ENCODE measurements at places on chromosomes 5 and 9.

- DNase-seq: peak; percentile 65
Observed at GRCh38 chr9:73152953-73153352, 1.3 kb downstream of the ANXA1 start.

DNA sequence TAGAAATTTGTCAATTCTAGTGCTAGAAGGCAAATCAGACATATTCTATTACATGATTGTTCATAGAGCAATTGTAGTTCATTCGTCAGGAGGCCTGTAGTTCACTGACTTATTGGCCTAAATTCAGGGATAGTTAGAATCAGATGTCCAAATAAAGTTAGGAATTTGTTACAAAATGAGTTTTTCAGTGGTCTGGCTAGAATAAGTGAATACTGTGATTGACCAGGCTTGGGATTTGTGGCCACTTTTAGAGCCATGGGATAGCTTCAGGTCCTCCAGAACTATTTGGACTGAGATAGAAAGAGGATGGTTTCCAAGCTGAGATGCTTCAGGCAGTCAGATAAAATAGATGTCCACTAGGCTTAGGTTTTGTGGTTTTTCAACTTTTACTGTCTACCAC is 199.1 kb upstream of the MPDZ start:
- no peak for DNase-seq

DNA sequence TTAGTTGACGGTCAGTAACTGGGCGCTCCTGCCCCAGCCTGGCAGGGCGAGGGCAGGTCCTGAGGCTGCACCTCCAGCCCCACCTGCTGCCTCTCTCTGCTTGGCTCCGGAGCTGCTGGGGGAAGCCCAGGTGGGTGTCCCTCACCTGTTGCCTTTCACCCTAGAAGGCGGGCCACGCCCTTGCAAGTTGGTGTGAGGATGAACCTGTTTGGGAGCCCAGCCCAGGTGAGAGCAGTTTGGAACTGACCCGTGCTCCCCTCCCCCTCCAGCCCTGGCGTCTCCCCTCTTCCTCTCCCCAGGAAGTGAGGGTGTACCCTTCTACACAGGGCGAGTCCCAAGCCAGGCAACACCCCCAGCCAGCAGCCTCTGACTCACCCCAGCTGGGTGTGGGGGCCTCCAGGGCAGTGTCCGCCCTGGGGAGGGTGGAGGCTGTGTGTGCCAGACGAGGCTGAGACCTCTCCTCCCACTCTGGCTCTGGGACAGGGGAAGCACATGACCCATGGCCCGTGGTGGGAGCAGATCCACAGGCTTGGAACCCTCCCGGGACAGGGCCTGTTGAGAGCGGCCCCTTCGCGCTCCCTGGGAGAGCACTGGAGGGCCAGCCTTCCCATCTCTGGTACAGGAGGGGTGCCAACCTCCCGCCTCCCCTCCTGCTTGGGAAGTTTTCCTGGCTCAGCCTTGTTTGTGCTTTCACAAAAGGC is 10.4 kb downstream of the LRRC8A start:
- peak; percentile 41 for DNase-seq

GRCh38 chr9:2053883-2054845 is 39.0 kb downstream of the SMARCA2 start:
- peak; percentile 81 for DNase-seq

DNA sequence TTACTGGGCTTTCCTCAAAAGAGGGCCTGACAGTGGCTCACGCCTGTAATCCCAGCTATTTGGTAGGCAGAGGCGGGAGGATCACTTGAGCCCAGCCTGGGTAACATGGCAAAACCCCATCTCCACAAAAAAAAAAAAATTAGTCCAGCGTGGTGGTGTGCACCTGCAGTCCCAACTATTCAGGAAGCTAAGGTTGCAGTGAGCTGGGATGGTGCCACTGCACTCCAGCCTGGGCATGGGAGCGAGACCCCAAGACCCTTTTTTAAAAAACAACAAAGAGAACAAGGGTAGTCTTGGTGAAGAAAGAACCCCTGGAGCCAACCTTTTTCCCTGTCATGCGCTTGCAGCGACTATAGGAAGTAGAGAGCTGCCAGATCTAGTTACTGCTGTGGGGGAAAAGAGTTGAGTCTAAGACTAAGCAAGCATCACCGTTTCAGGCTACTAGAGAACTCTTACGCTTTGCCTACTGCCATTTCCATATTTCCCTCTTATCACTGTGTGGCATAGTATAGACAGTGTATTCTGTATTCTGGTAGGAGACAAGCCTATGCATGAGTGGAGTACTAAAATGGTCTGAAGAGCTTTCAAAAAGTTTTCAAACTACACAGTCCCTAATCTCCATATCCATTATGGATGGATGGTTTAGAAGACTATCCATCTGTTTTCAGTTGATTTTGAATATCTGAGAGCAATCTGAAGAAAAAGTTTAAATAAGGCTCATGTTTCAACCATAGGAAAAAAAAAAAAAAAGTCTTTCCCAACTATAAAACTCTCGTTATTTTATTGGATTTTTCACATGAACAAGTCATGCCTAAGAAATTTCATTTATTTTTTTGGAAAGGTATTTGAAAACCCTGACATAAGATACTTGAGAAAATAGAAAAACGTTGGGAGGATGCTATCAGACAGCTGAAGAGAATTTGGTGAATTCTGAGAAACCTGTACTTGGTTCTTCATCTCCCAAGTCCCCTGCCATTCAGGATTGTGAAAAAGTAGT is 2.6 kb downstream of the C9orf40 start:
- DNase-seq: no peak

- no peak for DNase-seq
Observed at GRCh38 chr5:135137146-135137915, 103.3 kb upstream of the PITX1 start.

DNA sequence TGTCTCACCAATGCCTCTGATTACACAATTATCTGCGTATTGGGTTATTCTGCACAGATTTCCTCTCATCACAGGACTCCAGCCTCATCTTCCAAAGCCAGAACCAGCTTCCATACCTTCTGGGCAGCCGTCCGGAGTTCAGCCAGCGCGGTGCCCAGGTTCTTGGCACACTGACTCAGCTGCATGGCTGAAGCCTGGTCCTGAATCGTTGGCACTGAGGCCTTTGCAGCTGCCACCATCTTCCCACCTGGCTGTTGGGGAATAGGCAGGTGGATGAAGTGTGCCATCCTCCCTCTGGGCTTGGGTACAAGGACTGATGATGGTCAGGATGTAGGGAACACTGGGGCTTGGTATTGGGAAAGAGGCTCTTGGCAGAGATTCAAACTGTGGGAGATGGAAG is 17.9 kb downstream of the TLN1 start:
- no peak for DNase-seq

All from CD4-positive, alpha-beta T cell treated with Interleukin-21 for 1 hour (primary cell).